NB4 (cell line): ENCODE measurements at places on chromosomes 6 and 20.

DNA sequence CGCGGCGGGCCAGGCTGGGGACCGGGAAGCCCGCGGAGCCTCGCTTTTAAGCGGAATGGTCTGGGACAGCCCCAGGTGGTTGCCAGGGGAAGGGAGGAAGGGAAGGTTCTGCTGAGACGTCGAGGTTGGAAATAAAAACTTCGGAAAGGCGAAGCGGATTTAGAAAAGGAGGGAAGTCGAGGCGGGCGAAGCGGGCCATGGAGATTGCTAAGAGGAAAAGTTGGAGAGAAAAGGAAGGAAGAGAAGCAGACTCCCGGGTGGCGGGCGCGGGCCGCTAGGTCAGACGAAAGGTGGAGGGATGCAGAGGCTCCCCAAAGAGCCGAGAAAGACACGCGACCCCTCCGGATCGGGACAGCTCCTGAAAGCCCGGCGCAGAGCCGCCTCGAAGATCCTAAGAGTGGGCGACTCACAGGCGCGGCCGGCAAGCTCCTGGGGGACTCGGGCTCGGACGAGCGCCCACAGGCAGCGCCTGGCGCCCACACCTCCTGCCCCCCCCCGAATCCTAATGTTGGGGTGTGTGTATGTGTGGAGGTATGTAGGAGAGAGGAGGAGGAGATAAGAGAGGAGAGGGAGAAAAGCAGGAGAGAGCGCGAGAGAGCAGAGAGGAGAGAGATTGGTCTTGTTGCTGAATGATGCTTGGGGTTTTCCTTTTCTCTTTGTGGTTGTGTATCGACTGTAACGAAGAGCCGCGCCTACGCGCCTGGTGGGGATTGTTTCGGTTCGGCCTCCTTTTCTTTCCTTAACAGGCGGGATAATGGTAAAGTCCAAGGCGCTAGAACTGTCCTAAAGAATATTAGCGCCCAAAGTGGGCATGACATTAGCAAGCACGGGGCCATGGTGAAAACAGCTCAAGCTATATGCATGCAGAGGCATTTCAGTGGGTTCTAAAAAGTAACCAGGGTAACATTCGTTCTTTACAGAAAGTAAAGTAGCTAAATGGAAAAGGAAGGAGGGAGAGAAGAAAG, 1.5 kb downstream of the TFAP2B start:
- DNase-seq, result no peak

- DNase-seq, result no peak
These were observed 586.1 kb downstream of the PTPRT start for GRCh38 chr20:42603655-42604054.

GRCh38 chr20:23311947-23312506, 38.6 kb upstream of the NXT1 start:
- DNase-seq, result no peak

- DNase-seq, result no peak
These were observed 204.7 kb upstream of the SULF2 start for GRCh38 chr20:47989957-47990356.

- no peak for DNase-seq
These were observed 63.4 kb downstream of the TCP11 start for GRCh38 chr6:35077713-35078105.

GRCh38 chr6:15429141-15430110, 183.6 kb downstream of the JARID2 start:
- peak; percentile 50 for DNase-seq

DNA sequence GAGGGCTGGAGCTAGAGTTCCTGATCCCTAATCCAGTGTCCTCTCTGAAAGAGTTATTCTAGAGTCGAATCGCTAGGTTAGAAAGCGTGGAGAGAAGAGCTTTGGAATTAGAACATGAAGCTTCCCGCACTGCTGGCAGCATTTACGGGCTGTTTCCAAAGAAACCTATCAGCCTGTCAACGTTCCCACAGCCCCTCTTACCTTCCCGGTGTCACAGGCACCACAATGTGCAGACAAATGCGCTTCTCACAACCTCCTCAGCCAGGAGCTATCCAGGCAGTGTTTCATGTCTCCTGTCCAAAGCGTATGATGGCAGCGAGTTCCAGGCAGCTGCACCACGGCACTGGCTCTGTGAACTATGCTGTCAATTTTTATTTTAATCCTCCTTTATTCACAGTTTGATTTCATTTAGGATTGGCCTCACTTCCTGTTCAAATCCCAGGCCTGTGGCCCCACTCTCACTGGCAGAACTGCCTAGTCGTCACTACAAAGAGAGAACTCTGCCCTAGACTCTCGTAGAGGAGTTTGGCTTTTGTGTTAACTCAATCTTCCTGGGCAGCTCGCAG, 322.8 kb upstream of the SOX4 start:
- no peak for DNase-seq

- DNase-seq, result no peak
These were observed at the start of gene ZFP57 for GRCh38 chr6:29680904-29681303. Gene ZFP57 (minus strand): TSS chr6:29681152. CDS start chr6:29677003, 4,149 bp downstream.

- DNase-seq, result no peak
These were observed 185.1 kb downstream of the PDE7B start for GRCh38 chr6:136036601-136037000.

DNA sequence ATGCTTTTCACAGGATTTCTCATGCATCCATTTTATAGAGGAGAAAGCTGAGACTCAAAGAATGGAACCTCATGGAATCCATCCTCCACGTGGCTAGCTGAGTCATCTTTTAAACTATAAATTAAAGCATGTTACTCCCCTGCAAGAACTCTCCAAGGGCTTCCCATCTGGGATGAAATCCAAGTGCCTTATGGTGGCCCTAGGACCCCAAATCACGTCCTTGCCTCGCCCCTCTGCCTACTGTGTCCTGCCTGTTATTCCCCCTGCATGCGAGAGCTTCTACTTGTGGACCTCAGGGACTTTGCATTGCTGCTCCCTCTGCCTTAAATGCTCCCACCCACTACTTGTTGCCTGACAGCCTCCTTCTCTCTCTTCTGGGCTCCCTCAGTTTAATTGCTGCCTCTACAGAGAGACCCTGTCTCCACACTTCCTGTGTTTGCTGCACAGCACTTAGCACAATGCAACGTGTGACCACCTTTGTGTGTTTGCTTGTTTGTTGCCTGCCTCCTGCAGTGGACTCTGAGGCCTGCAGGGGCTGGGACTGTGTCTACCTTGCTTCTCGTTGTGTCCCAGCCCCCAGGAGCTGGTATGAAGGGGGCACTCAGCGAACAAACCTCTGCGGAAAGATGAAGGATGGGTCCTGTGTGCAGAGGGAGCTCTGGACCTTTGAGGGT, 39.4 kb downstream of the TOX2 start:
- DNase-seq, result no peak

DNA sequence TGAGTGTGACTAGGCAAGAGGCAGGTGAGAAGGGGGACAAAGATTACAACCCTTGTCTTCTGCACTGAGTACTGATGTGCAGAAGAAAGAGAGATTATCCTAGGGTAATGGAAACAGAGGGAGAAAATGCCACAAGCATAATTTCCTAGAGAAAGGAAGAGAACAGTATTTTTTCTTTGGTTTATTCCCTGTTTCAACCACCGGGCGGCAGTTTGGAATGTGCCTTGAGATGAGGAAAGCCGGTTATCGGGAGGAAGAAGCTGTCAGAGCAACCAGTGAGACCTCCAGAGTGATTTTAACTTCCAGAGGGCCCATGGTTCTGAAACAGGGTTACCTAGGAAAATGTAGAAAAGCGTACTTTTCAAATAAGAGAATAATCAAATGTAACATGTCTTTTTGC, 121.4 kb downstream of the REV3L start:
- peak; percentile 33 for DNase-seq

DNA sequence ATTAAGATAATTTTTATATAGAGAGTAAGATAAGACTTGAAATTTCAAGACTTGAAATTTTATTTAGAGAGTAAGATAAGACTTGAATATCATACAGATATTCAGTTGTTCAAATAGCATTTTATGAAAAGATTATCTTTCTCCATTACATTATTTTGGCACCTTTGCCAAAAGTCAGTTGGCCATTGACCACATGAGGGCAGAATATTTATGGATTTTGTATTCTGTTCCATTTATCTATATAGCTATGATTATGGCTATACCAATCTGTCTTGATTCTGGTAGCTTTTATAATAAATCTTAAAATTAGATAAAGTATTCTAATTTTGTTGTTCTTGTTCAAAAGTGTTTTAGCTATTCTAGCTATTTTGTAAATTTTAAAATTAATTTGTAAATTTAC, 537.9 kb upstream of the GJE1 start:
- DNase-seq, result no peak

DNA sequence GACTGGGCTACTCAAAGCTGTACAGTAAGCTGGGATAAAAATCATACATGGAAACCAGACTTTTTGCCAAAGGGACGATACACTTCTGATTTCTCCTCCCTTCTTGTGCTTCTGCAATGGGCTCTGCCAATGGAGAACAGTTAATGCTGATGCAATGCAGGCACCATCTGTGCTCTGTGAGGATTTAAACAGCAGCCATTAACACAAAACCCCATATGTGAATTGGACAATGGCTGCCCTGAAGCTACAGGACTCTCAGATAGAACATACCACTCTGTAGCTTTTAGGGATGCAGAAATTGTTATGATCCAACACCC, 71.9 kb downstream of the GJA10 start:
- DNase-seq, result no peak

- no peak for DNase-seq
These were observed 349.2 kb downstream of the TPBG start for GRCh38 chr6:82712826-82713225.

DNA sequence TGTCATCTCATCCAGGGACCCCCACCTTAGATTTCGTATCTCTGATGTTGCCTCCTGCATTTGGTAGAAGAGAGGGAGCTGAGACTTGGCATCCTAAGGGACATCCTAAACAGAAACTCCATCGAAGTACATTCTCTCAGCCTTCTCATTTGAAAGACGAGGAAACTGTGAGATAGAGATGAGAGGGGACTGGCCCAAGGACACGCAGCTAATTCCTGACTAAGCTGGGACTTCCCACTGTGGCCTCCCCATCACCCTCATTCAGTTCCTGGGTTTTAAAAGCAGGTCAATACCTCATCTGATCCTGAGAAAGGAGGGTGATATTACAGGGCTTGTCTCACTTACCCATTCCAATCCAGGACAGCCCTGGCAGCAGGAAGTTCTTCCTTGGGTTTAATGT, 855 bp upstream of the WFDC5 start:
- no peak for DNase-seq

DNA sequence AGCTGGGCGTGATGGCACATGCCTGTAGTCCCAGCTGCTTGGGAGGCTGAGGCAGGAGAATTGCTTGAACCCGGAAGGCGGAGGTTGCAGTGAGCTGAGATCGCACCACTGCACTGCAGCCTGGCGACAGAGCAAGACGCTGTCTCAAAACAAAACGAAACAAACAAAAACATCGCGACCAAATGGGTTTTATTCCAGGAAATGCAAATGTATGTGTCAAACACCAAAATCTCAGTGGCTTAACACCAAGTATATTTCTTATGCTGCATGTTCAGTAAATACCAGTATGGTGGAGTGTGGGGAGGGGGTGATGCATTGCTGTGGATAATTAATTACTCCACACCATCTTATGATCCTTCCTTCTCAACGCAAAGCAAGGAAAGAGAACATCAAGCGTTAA, 28.1 kb downstream of the ACTR5 start:
- no peak for DNase-seq

DNA sequence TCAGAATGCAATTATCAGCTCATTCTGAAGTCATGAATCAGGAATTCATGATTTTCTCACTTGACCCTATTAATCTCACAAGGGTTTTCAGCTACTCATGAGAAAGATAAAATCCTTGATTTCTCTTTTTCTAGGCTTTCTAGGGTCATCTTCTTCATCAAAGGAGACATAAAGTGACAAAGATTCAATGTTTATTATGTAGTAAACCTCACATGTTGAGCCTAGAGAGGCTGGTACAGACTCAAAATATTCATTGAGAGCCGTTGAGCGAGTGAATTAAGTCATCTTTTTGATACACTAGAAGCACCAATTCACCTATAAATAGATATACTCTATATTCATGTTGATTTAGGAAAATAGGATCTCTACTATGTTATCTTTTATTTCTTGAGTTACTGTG, 104.8 kb upstream of the TRAF3IP2 start:
- no peak for DNase-seq

GRCh38 chr20:10067321-10067720, 32.5 kb downstream of the ANKEF1 start:
- DNase-seq, result no peak

DNA sequence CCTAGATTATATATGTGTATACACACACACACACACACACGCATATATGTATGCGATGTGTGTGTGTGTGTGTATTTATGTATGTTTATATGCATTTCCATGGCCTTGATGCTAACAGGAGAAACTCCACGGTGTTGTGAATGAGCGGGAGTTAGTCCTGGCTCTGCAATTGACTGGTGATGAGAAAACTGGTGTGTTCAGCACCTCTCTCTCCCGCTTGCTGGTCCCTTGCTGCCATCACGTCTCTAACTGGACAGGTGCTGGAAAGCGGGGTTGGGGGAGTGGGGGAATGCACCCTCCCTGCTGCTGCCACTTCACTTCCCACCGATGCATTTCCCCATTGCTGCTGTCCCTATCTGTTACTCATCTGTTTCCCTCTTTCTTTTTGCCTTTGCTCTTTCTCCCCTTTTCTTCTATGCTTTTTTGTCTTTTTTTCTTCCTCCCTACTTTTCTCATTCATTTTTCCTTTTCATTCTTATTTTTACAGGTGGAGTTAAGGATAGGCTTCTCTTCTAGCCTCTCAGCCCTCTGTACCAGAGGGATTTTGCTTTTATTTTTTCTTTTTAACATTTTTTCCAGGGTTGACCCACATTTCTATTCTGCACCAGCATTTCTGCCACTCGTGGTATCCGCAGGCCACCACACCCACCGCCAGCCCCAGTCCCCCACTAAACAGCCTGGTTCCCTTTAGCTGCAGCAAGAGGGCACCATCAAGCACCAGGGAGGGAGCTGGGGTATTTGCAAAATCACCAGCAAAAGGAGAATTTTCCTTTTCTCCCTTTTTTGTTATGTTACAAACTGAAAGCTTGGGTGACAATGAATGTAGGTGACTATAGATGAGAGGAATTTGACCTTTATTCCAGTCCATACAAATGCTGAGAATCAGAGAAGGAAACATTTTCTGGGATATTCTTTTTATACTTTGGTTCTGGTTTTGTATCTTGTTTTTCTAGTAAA, 115.6 kb downstream of the TCP11 start:
- peak; percentile 72 for DNase-seq

DNA sequence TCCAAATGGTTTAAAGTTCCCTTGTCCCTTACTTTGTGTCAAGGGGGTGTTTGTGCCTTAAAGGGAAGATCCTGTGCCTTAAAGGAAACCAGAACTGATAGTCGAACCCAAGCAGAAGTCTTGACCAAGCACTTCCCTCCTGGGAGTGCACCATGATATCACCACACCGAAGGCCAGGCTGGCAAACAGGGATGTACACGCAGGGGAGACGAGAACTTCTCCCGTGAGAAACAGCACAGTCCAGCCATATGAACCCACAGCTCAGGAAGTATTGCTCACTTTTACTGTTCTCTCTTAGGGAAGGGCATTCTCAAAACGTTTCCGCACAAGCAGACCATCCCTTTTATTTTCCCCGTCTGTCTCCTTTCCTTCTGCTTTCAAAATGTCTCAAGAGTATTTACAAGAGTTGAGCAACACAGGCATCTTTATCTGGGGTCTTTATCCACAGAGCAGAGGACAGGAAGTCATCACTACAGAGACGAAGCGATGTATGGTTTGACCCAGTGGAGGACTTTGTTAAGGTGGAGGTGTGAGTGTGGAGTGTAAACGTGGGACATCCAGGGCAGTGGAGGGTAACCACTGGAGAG, 12.8 kb upstream of the SERPINB1 start:
- peak; percentile 88 for DNase-seq
